ENCODE measurements at places on chromosomes 13 and 19. TPM values are rescaled to one million over a fixed set of nuclear protein-coding genes. Genes with fewer than 3 reads are reported as not detected.

ZNF442 gene
- 8.8 TPM for polyA plus RNA-seq

ACTMAP gene
- not detected for polyA plus RNA-seq

PCDH17 gene
- polyA plus RNA-seq: 6.5 TPM

PRR22 gene
- 1.0 TPM for polyA plus RNA-seq

KLK4 gene
- not detected for polyA plus RNA-seq

TPTE2 gene
- polyA plus RNA-seq: 1.0 TPM

SLC7A9 gene
- 2.5 TPM for polyA plus RNA-seq

LILRB1 gene
- not detected for polyA plus RNA-seq

NDUFB7 gene
- 696 TPM for polyA plus RNA-seq
